Frontal cortex (tissue), 4 donors: ENCODE measurements at places on chromosomes 7 and 10.

GRCh38 chr7:151277631-151278030 lies 29.1 kb upstream of the SMARCD3 start:
- no peak for DNase-seq

DNA sequence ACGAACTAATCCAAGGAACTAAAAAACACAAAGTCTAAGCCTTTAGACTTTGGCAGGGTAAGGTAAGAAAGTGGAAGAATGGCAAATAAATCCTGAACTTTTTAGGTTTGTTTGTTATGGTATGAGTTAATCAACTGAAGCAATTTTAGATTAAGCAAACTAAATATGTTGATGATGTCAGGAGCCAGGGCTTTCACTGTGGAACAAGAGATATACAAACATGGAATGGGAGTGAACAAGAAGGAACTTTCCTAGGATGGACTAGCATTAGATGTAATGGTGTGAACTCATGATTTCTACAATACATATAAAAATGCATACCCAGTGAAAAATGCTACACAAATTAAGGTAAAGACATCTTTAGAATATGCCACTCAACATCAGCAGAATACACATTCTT lies 35.8 kb downstream of the NT5C2 start:
- DNase-seq = no peak

GRCh38 chr10:120506674-120507073 lies 49.6 kb downstream of the PLPP4 start:
- DNase-seq = no peak

DNA sequence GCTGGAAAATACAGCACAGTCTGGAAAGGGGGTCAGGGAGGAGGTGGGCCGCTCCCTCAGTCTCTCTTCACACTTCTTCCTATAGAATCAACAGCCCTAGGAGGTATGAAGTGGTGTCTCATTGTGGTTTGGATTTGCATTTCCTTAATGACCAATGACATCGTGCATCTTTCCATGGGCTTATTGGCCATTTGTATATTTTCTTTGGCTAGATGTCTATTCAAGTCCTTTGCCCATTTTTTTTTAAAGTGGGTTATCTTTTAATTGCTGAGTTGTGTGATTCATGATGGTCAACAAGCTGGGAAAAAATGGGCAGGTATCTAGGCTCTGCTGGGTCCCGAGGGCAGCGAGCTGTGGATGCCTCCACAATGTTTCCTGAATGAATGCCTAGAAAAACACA lies 29.1 kb downstream of the TMEM130 start:
- DNase-seq = no peak

DNA sequence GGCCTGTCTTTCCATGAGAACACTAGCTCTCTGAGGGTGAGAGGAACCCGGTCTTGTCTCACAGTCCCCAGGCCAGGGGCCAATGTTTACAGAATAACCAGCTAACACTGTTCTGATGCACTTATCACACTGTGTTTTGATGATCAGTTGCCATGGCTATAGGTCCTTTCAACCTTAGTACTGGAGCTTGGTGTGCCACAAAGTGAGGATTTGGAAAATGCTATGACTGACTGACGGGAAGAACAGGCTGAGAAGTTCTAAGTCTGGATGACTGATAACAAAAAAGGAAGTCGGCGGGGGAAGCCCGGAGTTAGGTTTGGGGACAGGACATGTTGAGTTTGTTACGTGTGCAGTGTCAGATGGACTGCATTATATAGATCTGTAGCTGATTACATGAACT lies 141.8 kb downstream of the CTTNBP2 start:
- DNase-seq = no peak

GRCh38 chr10:110207805-110208613 lies 604 bp downstream of the MXI1 start:
- peak; percentile 45 for DNase-seq

GRCh38 chr10:43436291-43437140 lies at the start of gene ZNF487:
TSS of gene ZNF487 (plus strand) at chr10:43437111. CDS start at chr10:43475814, 38,703 bp downstream.
- DNase-seq = peak; percentile 93

GRCh38 chr7:30997316-30997715 lies 33.6 kb downstream of the GHRHR start:
- no peak for DNase-seq

DNA sequence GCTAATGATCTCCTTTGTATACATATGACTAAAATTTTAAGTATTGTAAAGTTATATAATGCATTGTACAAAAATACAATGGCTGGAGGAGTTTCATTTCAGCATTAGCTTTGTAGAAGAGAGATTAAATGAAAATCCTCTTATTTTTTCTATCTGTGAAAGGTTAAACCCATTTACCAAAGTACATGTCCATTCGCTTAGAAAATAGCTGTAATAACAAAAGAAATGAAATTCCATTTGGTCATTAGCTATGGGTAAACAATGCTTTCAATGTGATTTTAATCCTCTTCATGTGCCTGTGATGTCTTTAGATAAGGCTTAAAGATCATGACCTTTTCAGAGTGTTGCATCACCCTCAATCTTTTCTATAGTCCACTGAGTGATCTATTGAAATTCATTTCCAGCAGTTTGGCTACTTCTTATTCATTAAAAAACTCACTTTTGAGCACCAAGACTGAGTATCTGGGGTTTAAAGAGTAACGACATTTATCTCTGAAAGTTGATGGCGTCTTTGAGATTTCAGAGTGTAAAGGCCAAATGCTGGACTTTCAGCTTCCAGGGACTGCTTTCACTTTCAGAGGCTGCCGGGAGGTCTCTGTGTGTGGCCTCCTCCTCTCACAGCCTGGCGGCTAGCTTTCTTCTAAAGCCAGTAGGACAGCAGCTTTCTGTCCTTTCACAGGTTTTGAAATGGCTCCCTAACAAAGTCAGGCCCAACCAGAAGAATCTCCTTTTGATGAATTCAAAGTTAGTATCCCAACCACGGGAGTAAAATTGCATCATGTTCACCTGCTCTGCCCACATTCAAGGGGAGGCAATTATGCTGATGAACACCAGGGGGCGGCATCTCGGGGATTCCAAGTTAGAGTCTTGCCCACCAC lies 701.4 kb upstream of the COBL start:
- DNase-seq = no peak

GRCh38 chr7:88669913-88670312 lies 89.6 kb upstream of the ZNF804B start:
- DNase-seq = no peak

DNA sequence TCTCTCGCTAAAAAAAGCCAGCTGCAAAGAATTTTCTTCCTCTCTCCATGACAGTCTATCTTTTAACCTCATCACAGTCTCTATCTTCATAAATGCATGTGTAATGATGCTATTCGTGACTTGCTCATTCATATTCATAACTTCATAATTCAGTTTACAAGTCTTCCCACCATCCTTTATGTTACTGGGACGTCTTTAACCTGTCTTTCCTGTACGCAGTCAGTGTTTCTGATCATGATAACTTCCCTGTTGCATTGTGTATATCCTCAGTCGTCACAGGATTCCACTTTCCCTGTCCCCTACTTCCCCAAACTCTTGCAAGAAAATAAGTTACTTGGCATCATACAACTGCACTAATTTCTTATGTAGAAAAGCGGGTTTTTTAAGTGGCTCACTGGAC lies 165.6 kb upstream of the ASAH2 start:
- DNase-seq = no peak

DNA sequence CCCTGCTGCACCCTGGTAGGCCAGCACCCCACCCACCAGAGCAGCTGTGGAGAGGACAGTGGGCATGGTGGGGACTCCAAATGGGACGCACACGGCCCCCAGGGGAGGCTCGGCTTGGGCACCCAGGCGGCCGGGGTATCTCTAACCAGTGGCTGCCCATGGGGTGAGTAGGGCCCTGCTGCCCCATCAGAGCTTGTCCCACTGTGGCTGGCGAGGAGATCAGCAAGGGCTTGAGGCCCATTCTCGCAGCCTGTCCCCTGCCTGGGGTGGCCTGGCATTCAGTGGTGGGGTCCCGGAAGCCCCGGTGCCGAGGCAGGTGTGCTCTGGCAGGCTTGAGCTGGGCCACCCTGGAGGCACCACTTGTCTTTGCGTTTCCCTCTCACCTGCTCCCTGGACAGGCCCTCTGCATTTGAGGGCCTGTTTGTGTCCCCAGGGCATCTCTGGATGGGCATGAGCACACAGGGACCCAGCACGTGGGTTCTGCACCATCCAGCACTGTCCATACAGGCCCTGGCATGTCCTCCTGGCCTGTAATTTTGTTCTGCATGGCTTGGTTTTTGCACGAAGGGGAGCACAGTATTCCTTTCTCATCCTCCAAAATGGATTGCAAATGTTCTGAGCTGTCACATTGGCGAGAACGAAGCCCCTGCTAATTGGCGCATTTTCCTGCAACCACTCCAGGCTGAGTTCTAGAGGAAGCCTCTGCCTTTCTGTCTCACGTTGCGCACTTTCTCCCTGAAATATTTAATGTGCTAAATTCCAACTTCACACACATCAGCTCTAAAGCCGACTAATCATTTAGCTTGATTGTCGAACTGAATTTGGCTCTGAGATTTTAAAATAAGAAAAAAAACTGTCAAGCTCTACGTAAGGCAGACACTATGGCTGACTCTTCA lies 27.2 kb downstream of the PWWP2B start:
- no peak for DNase-seq

GRCh38 chr7:140197218-140197890 lies 20.6 kb upstream of the KDM7A start:
- no peak for DNase-seq

- no peak for DNase-seq
Observed at GRCh38 chr10:8054244-8054493, 319 bp upstream of the GATA3 start.

- no peak for DNase-seq
Observed at GRCh38 chr10:71613877-71614276, 105.7 kb downstream of the C10orf105 start.

DNA sequence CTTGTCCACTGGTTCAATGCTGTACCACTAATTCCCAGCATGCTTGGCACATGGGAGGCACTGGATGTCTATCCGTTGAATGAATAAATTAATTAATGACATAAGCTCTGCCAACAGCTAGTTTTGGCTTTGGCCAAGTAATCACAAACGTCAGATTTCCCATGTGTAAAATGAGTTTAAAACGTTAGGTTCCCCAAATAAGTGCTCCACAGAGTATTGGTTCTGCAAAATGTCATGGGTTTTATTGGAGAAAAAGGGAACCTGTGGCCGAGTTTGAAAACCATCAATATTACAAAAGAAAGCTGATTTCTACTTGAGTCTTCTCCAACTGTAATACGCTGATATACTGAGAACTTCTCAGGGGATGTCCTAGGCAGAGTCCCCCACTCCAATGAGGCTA lies 23.2 kb downstream of the ELMO1 start:
- DNase-seq = no peak

- DNase-seq = no peak
Observed at GRCh38 chr7:19404912-19405329, 259.7 kb upstream of the FERD3L start.

GRCh38 chr10:79184145-79184625 lies 115.4 kb downstream of the ZMIZ1 start:
- DNase-seq = no peak

- no peak for DNase-seq
Observed at GRCh38 chr10:46538717-46539426, 17.6 kb downstream of the GPRIN2 start.

DNA sequence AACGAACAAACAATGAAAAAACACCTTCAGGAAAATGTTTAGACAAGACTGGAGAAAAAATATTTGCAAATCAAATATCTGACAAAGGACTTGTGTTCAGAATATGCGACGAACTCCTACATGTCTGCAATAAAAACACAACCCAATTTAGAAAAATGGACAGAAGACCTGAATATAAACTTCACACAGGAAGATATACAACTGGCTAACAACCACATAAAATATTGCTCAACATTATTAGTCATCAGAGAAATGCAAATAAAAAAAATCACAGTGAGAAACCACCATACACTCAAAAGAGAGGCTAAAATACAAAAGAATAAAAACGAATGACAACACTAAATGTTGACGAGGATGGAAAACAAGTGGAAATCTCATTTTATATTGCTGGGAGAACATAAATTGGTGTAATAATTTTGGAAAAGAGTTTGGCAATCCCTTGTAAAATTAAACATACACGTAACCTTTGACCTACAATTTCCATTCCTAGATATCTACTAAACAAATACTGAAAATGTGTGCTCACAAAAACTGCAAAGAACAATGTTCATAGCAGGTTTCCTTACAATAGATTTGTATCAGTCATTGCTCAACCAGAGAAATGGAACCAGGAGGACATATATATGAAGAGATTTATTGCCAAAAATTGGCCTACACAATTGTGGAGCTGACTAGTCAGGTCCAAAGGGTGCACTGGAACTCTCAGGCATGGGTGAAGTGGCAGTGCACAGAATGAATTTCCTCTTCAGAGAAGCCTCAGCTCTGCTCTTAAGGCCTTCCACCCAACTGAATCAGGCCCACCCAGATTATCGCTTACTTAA lies 82.9 kb upstream of the OGDHL start:
- no peak for DNase-seq

GRCh38 chr7:70856901-70857630 lies 274.9 kb upstream of the GALNT17 start:
- peak; percentile 19 for DNase-seq

- DNase-seq = no peak
Observed at GRCh38 chr7:21579341-21580072, 36.7 kb downstream of the DNAH11 start.

GRCh38 chr7:114212721-114213429 lies 201.7 kb upstream of the FOXP2 start:
- no peak for DNase-seq

DNA sequence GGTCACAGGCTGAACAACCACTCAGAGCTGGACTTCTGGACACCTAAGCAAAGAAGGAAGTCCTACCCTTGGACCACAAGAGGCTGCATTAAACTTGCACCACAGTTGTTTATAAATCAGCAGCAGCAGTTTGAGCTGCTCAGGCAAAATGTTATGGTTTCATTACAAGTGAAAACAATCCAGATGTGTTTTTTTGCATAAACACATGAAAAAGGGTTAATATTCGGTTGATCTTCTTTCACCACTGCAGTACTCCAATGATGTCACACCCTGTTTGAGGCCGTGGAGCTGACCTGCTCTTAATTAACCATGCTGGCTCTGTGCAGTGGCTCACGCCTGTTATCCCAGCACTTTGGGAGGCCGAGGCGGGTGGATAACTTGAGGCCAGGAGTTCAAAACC lies 490.8 kb upstream of the CELF2 start:
- no peak for DNase-seq

DNA sequence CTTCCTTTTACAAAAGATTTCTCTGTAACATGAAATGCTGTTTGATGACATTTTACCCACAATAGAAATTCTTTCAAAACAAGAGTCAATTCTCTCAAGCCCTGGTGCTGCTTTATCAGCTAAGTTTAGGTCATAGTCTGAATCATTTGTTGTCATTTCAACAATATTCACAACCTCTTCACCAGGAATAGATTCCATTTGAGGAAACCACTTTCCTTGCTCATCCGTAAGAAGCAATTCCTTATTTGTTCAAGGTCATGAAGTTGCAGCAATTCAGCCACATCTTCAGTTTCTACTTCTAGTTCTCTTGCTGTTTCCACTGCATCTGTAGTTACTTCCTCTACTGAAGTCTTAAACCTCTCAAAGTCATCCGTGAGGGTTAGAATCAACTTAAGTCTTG lies 315.3 kb downstream of the TYW1 start:
- no peak for DNase-seq

GRCh38 chr10:67770537-67770936 lies 67.5 kb downstream of the DNAJC12 start:
- DNase-seq = no peak
